Activated CD4-positive, alpha-beta memory T cell treated with anti-CD3 and anti-CD28 coated beads, Interleukin-2, amount 10 ng/mL, durations not matched to agents 7 days and 5 days (primary cell): ENCODE measurements at places on chromosomes 7 and 10.
A peak's percentile ranks its signal among the peaks of the same experiment; 100 is the strongest.

DNA sequence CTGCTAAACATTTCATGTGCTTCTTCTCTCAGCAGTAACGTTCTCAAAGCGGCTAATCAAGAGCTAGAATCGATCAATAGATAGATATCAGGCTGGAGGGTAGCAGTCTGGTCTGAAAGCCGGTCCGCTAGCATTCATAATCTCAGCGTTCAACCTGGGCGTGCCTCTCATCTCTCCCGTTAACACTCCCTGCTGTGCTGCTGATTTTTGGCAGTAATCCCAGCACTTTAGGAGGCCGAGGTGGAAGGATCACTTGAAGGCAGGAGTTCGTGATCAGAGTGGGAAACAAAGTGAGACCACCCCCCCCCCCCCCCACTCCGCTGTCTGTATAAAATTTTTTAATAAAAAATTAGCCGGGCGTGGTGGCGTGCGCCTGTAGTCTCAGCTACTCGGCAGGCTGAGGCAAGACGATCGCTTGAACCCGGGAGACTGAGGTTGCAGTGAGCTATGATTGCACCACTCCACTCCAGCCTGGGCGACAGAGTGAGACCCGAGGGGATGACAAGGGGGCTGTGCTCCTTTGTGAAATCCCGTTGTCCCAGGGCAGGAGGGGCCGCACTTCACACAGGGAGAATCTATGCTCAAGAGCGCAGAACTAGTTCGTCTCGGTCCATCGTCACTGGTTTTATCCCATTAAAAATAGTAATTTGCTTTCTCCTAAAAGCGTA, 624 bp upstream of the CEP55 start:
- peak overlapping the region; percentile 93 for H3K4me3 ChIP-seq
- H3K27ac ChIP-seq, result peak overlapping the region; percentile 85
- no peaks in the 10 kb centered on the region for H3K27me3 ChIP-seq
- H3K36me3 ChIP-seq, result peaks cover 29% of the 10 kb centered on the region
- DNase-seq, result peak; percentile 27

DNA sequence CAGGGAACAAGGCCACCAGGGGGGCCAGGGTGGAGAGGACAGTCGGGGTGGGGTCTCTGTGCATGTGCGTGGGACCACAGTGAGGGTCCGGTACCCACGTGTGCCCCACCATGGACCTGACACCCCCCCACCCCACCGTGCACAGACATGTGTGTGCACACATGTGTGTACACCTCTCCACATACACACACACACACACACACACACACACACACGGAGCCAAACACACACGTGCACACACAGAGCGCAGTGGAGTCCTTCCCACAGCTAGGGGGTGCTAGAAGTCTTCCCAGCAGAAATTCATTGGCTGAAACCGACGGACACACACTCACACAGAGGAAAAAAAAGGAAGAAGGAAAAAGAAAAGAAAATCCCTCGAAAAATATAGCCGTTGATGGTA, 42.8 kb upstream of the GNA12 start:
- no peak overlapping the region for H3K4me3 ChIP-seq
- no peaks in the 10 kb centered on the region for H3K36me3 ChIP-seq
- peaks cover 4% of the 10 kb centered on the region for H3K27me3 ChIP-seq
- peaks cover 3% of the 10 kb centered on the region for H3K4me1 ChIP-seq
- no peak overlapping the region for H3K27ac ChIP-seq
- peak; percentile 61 for DNase-seq

DNA sequence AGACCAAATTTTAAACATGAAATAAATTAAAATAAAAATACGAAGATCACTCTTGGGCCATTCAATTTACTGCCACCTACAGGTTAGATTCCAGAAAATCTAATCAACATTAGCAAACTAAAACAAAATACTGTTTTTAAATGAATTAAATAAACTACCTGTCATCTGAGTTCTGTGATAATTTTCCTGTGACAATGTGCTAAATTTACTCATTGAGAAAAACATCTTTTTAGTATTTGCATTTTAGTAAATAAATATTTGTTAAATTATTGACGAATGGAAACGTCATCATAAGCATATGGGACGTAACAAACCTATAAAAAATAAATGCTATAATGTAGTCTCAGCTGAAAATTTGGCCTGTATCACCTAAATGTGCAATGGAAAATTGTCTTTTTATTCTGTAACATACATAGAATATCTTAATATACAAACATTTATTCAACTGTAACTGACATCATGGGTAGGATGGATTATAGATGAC, 72.1 kb downstream of the ITGB8 start:
- no peaks in the 10 kb centered on the region for H3K27me3 ChIP-seq
- H3K27ac ChIP-seq, result no peak overlapping the region
- H3K4me3 ChIP-seq, result no peak overlapping the region
- DNase-seq, result no peak
- H3K36me3 ChIP-seq, result no peaks in the 10 kb centered on the region

DNA sequence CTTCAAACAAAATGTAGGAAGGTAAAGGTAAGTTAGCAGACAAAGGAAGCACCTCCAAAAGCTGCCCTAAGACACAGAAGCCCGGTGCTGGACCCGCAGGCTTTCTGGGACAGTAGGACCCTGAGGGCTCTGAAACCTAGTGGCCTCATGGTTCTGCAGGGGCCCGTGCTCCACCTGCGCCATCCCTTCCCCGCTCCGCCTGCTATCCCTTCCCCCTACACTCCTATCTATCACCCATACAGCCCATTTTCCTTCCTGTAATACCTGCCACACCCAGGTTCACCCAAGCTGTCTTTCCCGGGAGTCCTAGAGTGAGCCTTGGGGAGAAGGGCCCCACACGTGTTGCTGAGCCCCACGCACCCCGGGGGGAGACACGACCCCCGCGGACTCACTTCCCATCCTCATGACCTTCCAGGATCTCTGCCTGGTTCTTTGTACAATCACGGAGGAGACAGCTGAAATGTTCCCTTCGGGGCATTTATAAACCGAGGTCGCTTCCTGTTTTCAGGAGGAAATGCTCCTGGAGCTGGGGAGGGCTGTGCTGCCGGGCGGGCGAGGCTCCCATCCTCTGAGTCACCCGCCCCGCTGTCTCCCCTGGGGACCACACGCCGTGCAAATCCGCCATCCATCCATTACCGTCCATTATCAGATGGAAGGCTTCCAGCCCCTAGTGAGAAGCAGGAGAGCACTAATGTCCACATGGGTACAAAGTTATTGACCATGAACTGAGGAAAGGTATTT, 251.7 kb upstream of the PITRM1 start:
- DNase-seq, result no peak
- H3K27me3 ChIP-seq, result peaks cover 19% of the 10 kb centered on the region
- peaks cover 2% of the 10 kb centered on the region for H3K36me3 ChIP-seq
- peaks cover 51% of the 10 kb centered on the region for H3K4me1 ChIP-seq
- H3K4me3 ChIP-seq, result no peak overlapping the region
- H3K27ac ChIP-seq, result no peak overlapping the region

GRCh38 chr7:123787220-123788007, 38.6 kb upstream of the WASL start:
- no peaks in the 10 kb centered on the region for H3K27me3 ChIP-seq
- no peak overlapping the region for H3K27ac ChIP-seq
- DNase-seq, result no peak
- H3K36me3 ChIP-seq, result no peaks in the 10 kb centered on the region
- H3K4me3 ChIP-seq, result no peak overlapping the region
- H3K4me1 ChIP-seq, result no peaks in the 10 kb centered on the region

GRCh38 chr7:138880881-138881578, 83.0 kb upstream of the ATP6V0A4 start:
- H3K36me3 ChIP-seq, result no peaks in the 10 kb centered on the region
- no peaks in the 10 kb centered on the region for H3K27me3 ChIP-seq
- DNase-seq, result no peak
- H3K4me1 ChIP-seq, result peaks cover 30% of the 10 kb centered on the region
- no peak overlapping the region for H3K4me3 ChIP-seq

DNA sequence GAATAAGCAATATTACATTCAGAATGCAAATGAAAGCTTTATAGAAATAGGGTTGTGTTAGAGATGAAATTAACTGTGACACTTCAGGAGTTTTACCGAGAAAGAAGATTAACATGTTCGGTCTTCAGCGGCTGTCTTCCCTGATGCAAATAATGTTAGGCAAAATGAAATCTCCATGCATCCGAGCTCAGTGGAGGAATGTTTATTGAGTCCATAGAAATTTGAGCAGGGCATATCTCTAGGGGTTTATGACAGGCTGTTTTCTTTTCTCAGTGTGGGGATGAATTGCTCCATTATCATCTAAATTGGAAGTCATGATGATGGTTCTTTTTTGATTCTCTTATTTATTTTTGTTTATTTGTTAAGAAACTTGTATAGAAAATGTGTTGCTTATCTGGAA, 31.7 kb downstream of the DYNC1I1 start:
- no peaks in the 10 kb centered on the region for H3K27me3 ChIP-seq
- H3K4me1 ChIP-seq, result no peaks in the 10 kb centered on the region
- no peak overlapping the region for H3K27ac ChIP-seq

GRCh38 chr10:121307411-121307980, 290.7 kb downstream of the FGFR2 start:
- no peaks in the 10 kb centered on the region for H3K4me1 ChIP-seq
- H3K36me3 ChIP-seq, result no peaks in the 10 kb centered on the region
- DNase-seq, result no peak
- H3K4me3 ChIP-seq, result no peak overlapping the region
- no peak overlapping the region for H3K27ac ChIP-seq

DNA sequence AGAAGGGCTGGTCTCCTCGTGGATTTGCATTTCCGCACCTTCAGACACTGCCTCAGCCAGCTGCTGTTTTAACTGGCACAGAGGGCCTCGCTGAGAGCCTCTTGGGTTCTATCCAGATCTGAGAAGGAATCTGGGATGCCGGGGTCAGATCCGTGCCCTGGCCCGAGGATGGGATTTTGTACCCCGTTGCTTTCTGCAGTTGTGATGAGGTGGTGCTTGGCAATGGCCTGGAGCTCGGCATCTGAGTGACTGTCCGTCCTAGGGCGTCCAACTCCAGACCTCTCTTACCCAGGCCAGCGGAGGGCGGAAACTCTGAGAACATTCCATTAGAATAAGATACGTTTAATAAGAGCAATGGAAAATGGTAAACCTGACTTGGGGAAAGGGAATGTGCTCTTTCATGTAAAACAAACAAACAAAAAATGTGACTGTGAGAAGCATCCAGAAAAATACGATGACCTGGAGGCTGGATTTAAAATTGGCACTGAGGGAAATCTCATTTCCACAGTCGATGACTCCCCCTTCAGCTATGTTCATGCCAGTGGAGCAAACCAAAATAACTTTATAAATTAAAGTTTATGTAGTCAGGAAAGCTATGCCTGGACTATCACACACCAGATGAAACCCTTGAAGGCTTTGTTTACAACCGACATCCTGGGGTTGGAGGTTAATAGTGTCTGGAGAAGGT, 39.6 kb downstream of the GRK5 start:
- DNase-seq, result no peak
- H3K27me3 ChIP-seq, result no peaks in the 10 kb centered on the region
- peaks cover 10% of the 10 kb centered on the region for H3K4me1 ChIP-seq
